ENCODE measurements at places on chromosomes 12 and 14. TPM values are rescaled to one million over a fixed set of nuclear protein-coding genes. Genes with fewer than 3 reads are reported as not detected.
A peak's percentile ranks its signal among the peaks of the same experiment; 100 is the strongest.

The FAM186B gene
- 1.5 TPM for total RNA-seq

The TMEM63C gene
- 3.5 TPM for total RNA-seq

The RDH12 gene
- total RNA-seq = 4.2 TPM

The DYRK2 gene
- 20.2 TPM for total RNA-seq

The IKBIP gene
- 16.2 TPM for total RNA-seq

The RNASE3 gene
- total RNA-seq = not detected

The AMDHD1 gene
- total RNA-seq = 12.5 TPM

The ISCA2 gene
- total RNA-seq = 15.9 TPM

GRCh38 chr12:70948236-70948975 is 27.9 kb upstream of the PTPRR start:
- ATAC-seq = no peak

DNA sequence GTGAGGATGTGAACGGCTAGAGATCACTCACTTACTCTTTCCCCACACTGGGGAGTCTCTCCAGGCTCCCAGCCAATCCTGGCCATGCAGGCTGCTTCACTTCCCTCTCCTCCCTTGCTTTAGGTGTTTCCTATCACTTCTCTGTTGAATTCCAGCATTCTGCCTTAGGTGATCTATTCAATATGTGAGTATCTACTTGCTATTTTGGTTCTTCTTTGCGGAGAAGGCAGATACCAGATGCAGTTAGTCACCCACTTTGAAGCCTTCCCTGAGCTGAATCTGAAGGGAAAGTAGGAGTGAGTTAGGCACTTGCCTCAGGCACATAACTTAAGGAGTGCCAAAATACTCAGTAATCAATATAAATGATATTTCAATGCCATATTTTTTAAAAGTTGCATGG is 36.0 kb upstream of the FAR2 start:
- peak; percentile 91 for ATAC-seq

DNA sequence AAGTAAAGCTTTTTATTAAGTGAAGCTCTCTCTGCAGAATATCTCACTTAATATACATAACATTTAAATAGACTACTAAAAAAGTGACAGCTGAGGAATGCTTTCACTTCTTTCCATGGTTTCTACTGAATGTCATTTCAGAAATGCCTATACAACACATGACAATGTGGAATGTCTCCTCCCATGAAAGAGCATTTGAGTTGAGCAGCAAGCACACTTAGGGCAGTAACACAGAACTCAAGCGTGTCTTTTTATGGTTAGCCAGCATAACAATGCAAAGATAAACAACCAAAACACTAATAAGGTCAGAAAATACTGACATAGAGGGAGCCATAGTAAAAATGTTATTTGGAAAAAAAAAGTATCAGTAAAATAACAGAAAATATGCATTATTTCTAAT is 9.4 kb downstream of the PPP1R12A start:
- ATAC-seq = peak; percentile 36

DNA sequence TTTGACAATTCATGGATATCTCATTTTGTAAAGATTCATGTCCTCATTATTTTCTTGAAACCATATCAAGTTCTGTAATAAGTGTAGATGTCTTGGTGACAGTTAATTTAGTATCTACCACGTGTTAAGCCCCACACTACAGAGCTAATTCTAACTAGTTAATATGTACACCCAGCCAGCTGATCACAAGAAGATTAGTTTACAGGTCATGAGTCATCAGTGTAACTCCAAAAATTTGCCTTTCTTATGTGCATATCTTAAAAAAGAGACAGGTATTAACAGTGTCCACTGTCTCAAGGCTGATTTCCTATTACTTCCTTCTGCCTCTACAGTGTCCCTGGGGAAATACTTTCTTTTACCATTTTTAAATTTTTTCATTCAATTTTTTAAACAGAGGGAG is 13.3 kb upstream of the YBX3 start:
- ATAC-seq = no peak

- ATAC-seq = no peak
Measured at GRCh38 chr12:2136901-2137300, 84.1 kb downstream of the CACNA1C start.

- no peak for ATAC-seq
Measured at GRCh38 chr12:29301114-29301513, 79.9 kb downstream of the ERGIC2 start.

GRCh38 chr12:51085757-51086156 is 2.4 kb upstream of the CSRNP2 start:
- no peak for ATAC-seq

DNA sequence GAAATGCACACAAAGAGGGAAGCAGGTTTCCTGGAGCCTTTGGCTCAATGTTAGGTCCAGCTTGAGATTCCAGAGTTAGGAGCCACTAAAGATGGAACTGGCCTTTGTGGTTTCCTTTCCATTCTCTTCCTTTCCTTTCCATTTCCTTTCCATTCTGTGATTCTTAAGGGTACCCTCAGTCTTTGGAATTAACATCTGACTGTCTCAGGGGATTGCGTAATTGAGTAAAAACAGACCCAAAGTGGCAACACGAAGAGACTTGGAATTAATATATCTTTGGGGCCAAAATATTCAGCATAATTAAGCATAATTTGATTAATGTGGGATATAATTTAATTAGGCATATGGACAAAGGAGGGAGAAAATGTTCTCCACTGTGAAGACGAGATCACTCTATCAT is 205.6 kb downstream of the CRADD start:
- ATAC-seq = no peak

DNA sequence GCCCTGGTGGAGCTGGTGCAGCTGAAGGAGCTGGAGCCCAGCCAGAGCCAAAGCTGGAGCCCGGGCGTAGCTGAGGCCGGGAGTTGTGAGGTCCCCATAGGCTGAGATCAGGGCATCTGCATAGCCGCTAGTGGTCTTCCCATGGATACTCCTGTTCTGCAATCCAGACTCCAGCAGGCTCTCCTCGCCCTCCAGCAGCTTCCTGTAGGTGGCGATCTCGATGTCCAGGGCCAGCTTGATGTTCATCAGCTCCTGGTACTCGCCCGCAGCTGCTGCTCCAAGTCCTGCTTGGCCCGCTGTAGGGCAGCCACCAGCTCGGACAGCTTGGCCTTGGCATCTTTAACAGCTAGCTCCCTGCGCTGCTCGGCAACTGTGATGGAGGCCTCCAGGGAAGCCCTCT is 966.1 kb downstream of the FSCB start:
- ATAC-seq = no peak

- ATAC-seq = no peak
Measured at GRCh38 chr14:90605430-90605829, 208.6 kb downstream of the CALM1 start.

- no peak for ATAC-seq
Measured at GRCh38 chr14:103385929-103386712, 906 bp downstream of the MARK3 start.

- peak; percentile 43 for ATAC-seq
Measured at GRCh38 chr14:94612580-94613554, 676 bp downstream of the SERPINA3 start.

- ATAC-seq = no peak
Measured at GRCh38 chr12:106776897-106777296, 2.4 kb downstream of the RIC8B start.

DNA sequence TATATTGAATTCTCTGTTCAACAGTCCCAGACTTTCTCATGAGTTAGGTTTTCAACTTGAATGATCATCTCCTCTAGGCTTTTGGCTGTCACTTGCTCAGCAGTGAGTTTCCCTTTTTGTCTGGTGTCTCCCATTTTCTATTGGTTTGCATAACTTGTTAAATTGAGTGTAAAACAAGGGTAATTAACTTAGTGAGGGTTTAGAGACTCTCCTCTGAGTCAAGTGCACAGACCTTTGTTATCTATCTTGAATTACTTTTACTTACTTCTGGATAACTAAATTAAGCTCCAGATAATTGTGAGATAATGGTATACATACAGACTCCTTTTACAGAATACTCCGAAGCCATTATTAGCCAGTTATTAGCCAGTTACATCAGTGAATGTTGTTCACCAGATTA is 22.0 kb downstream of the MLXIP start:
- ATAC-seq = no peak

DNA sequence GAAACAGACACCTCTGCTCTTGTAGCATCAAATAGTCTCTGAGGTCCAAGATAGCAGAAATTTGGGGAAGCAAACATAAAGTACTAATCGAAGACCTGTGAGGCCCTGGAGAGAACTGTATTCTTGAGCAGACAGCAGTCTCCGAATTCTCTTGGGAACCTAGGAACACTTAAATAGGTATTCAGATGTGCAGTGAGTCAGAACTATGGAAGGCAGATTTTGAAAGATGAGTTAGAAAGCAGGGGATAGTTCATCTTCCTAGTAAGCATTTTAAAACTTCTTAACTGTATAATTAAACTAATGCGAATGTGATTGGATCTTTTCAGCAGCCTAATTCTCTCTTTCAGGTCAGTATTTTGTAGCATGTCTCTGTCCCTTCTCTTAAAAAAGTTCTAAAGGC is 30.6 kb downstream of the NAA30 start:
- ATAC-seq = no peak

DNA sequence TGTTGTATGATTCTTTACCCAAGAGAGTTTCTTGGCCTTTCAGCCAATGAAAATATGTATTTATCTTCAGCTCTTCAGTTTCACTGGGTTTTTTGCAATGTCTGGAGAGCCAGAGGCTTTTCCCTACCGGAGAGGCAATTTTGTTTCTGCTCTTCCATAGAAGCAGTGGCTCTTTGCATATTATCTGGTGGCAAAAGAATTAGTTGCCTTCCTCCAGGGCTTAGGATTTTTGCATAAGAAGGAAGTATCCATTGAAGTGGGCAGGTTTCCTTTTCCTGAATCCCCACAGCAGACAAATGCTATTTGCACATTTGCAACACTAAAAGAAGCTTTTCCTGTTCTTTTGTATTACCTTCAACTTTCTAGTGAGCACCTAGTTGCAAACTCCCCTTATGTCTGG is 75.2 kb downstream of the NTS start:
- no peak for ATAC-seq

DNA sequence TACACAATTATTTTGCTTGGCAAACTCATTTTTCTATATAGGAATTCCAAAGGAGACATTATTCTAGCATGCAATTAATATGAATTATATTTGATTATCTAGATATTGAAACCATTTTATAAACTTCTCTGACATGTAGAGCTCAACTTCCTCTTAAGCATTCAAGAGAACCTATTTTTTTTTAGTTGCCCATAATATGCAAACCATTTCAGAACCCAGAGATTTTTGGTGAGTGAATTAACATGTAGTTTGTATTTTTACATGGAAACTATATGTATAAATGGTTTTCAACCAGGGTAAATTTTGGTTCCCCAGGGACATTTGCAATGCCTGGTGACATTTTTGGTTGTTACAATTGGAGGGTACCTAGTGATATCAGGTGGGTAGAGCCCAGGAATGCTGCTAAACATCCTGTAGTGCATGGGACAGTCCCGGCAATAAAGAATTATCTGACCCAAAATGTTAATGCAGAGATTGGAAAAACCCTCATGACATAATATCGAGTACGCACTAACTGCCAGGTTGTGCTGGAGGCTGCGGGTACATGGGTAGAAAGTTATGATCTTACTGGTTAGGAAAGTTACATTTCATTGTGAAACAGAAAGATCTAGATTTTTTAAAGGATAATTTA is 338.9 kb upstream of the GARIN2 start:
- ATAC-seq = no peak

DNA sequence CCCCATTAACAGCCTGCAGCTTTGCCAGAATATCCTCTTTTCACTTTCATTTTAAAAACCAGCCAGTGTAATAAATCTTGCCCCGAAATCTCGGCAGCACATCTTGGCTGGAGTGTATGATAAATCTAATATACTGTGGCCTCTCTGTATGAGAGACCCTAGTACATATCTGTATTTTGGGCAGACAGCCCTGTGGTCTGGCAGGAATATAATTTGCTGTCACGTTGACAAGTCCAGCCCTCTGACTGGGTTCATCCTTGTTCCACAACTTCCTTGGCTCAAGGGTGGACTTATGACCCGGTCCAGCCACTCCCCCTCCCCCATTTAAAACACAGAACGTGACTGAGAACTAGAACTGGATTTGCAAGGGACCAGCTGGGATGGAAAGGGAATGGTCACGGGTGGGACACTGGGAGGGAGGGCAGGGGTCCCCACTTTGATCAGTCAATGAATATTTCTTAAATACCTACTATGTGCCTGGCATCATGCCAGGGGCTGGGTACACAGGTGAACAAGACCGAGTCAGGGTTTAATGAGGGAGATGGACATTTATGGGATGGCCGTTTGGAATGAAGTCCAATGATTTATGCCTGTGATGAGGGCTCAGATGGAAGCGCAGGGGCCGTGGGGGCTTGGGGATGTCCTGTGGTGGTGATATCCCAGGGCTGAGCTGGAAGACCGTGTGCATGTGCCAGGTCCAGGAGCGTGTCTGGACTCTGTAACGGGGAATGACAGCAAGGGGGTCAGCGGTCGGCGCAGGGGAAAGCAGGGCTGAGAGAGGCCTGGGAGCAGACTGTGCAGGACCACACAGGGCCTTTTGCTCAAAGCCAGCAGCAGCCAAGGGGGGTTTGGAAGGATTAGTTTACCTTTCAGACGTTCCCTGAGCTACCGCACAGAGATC is 190.5 kb downstream of the PHETA1 start:
- no peak for ATAC-seq

DNA sequence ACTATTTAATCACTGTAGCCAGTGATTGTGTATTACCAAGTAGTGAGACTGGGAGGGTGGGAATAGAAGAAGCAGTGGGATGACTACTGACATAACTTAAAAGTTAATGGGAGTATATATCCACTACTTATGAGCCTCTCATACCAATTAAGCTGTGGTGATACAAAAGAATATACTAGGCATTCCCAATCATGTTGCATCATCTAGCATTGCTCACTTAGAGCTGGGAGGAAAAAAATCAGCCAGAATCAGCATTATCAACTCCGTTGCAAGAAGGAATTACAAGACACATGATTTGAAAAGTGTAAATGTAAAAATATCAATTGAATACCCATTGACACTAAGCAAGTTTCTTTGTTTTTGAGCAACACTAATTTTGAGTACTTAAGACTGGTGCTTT is 745 bp upstream of the PPP1R36 start:
- no peak for ATAC-seq

- ATAC-seq = no peak
Measured at GRCh38 chr12:39958377-39958776, 147.5 kb downstream of the SLC2A13 start.

All from motor neuron (in vitro differentiated cells).